ENCODE measurements at places on chromosomes 12 and 14.

DNA sequence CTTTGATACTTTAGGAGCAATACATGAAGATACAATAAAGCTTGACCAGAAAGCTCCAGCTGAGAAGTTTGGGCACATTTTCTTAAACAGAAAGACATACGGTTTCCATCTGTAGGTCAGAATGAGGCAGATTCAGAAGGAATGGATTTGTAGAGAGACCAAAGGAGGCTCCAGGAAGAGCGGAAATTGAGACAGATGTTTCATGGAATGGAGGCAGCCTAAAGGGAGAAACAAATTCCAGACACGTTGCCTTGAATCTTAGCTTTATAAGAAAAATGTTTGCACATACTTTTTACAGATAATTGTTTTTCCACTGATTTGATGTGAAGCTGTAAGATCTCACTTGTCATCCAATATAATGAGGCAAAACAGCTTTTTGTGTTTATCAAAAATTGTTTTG, 24.8 kb downstream of the EPYC start:
- no peak for DNase-seq

DNA sequence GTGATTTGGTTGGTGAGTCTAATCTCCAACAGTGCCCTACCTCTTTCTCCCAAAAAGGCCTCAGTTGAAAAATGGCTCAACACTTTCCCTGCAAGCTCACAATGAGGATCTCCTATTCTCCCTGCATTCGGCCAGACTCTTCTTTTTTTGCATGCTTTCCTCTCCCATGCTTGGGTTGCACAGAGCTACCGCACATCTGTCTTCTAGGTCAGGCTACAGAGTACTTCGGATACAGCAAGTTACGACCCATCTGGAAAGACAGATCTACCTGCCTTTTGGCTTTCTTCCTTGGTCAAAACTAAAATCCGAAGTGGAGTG, 305 bp upstream of the SLC16A7 start:
- DNase-seq, result no peak

DNA sequence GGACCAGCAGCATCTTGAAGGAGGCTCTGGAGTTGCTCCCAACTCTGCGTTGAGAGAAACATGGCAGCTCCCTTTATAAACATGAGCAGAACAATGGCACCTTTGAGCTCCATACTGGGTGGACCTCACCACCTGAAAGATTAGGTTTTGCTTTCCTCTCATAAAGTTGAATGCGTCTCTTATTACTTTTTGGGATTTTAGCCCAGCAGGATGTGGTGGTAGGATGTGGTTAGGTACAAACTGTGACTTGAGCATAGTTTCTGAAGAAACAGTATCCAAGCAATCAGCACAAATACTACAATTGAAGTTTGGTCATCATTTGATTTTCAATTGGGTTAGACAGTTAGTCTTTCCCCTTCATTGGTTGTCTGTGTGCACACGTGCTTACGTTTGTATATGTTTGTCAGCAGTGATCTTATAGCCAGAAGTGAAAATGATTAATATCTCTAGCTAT, at the start of gene PRR4:
PRR4 (minus strand) TSS at position 51 of the 454 bp plus-strand sequence; CDS start at position 13, 38 bp downstream.
- no peak for DNase-seq

GRCh38 chr12:20596061-20596460, 99.1 kb upstream of the SLCO1C1 start:
- no peak for DNase-seq

GRCh38 chr12:108559007-108559655, 1.8 kb downstream of the SART3 start:
- DNase-seq, result no peak

- DNase-seq, result no peak
Observed at GRCh38 chr14:62739647-62740046, 305.6 kb downstream of the KCNH5 start.

- no peak for DNase-seq
Observed at GRCh38 chr14:69720912-69721311, 46.0 kb upstream of the SRSF5 start.

DNA sequence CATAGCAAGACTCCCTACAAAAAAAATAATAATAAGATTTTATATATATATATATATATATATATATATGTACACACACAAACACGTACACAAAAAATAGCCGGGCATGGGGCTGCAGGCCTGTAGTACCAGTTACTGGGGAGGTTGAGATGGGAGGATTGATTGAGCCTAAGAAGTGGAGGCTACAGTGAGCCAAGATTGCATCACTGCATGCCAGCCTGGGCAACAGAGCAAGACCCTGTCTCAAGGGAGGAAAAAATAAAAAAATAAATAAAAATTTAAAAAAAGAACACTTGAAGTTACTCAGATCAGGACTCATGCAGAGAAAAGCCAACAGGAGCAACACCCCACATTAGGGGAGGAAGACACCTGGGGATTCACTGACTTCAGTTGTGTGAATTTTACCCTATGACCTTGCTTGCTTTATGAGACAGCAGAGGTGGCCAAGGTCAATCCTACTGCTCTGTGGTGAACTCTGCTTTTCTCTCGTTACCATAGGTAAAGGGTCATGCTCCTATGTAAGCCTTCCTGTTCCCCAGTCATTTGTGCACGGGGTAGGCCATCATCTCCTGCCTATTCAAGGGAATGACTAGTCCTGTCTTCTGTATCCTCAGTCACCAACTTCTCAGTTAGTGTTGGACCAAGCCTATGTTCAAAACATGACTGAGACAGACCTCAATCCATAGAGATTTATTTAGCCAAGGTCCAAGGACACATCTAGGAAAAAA, 1119.8 kb upstream of the TMEM132C start:
- no peak for DNase-seq

DNA sequence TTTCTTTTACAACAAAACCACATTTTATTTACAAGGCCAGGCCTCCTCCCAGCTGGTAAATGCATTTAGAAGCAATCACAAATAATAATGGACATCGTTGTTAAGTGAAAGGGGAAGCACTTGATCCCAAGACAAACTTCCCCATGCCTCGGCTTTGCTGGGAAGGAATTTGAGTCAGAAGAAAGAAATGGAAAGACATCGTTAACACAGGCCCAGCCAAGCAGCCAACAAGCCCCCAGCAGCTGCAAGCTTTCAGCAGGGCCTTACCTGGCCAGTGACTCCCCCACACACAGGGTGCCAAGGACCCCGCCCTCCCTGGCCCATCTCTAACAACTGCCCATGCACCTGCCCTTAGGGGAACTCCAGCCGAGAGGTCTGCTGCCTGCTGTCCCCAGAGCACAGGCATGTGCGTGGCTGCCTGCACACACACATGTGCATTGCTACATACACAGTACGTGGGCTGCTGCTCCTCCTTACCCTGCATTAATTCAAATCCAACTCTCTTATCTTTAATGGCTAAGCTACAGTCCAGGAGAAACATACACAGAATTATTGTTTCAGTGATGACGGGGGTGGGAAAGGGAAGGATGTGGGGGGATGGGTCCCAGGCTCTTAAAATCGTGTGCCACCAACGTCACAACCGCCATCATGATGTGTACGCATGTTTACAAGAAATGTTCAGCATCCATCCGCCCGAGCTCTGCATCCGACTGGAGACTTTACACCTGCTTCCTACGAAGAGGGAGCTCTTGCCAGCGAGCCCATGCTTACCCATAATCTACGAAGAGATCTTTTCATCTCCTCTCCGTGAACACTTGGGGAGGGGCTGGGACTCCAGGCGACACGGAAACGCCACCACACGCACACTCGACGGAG, 9.8 kb downstream of the BCL11B start:
- DNase-seq, result no peak

DNA sequence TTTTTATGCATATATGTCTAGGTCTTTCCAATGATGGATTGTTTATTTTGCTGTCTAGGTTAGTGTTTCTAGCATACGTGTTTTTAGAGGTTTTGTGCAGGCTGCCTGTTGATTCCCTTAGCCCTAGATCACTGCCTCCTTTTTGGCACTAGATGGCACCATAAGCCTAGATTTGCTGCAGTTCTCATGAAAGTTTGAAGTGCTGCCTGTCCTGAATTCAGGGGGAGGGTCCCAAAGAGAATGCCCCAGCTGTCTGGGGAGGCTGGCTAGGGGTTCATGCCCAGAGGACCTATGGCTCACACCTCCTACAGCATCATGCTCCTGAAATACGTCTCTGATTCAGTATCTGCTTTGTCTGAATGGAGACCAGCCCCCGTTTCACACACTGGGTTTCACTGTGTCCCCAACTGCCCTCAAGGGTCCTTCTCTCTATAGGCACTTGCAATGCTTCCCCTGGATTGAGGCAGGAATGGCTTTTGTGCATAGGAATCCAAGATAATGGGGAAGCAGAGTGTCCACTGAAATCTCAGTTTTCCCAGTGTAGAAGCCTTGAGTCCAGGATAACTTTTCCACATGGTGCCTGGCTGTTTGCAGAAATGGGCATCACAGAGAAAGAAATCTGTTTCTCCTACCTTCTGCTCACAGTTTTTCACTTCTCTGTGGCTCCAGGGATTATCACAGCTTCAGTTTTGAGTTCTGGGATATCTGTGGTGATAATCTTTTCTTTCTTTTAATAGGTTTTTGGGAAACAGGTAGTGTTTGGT, 14.2 kb upstream of the TXNRD1 start:
- DNase-seq, result no peak

DNA sequence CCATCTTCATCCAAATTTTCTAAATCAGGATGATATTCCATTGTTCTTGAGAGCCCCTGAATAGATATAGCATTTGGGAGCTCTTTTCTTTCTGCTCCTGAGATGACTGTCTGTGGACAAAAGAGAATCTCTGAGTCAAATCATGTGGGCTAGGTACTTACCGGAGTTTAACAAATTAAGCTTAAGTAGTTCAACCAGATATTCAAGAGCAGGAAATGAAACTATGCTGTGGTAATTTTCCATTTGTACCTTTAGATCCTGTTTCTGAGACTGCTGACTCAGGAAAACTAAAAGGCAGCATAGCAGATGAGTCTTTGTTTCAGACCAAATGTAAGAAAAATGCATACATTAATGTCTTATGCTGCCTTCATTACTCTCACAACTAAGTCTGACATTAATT, at the start of gene CLEC7A:
CLEC7A (minus strand) TSS at position 158 of the 400 bp plus-strand sequence; CDS start at position 41, 117 bp downstream.
- DNase-seq, result no peak

- DNase-seq, result no peak
Observed at GRCh38 chr12:125890971-125891370, 825.7 kb downstream of the AACS start.

DNA sequence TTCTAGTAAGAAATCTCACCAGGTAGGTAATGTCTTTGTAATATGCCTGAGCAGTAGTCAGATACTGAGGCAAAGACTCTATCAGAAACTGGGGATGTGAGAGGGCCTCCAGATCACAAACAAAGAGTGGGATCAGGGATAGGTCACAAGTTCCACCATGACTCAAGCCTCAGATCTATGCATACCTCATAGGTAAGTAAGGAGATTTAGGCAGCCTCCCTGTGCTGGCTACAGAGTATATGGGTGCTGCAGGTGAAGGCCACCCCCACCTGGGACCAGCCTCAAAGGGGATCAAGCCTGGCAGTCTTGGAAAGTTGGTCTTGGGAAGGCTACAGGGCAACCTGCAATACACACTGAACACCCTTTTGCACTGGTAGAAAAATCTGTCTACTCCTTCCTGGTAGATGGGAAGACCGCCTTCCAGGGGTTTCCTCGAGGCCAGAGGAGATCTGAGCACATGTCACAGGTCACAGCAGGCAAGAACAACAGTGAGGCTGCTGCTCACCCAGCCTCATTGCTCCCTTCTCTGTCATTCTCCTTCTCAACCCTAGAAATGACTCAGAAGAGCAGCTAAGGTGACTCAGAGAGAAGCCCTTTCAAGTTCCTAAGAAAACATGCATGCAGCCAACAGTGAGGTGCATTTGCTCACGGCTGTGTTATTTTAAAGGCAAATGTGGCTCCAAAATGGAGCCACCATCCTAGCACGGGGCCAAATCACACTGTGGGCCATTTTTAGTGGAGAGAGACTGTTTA, 143.4 kb upstream of the CDKN3 start:
- DNase-seq, result no peak

DNA sequence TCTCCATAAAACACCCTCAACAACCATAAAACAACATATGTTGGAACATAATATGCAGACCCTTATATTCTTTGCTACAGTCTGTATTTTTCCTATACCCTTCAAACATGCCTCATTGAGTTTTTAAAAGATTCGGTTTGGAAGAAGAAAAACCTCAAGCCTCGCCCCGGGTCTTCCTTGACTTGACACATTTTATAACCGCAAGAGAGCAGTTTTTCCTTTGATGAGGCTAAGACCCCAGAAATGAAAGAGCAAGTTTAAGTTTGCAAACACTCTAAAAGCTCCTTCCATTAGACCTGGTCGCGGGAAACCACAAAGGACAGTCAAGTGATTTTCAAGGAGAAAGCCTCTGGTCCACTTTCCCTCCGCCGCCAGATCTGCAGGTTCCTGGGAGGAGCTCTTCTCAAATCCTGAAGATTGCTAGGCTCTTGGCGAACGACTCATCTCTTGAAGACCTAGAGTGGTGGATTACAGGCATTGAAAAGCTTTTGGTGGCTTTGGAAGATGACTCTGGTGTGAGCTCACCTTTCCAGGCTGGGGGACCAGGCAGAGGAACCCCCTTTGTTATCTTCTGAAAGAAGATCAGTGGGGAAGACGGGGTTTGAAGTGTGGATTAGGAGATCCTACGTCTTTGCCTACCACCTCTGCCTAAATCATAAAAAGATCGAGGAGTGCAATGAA, at the start of gene ASCL4:
ASCL4 (plus strand) TSS at position 356 of the 681 bp plus-strand sequence. CDS start 515 bp downstream, outside the sequence.
- DNase-seq, result no peak

DNA sequence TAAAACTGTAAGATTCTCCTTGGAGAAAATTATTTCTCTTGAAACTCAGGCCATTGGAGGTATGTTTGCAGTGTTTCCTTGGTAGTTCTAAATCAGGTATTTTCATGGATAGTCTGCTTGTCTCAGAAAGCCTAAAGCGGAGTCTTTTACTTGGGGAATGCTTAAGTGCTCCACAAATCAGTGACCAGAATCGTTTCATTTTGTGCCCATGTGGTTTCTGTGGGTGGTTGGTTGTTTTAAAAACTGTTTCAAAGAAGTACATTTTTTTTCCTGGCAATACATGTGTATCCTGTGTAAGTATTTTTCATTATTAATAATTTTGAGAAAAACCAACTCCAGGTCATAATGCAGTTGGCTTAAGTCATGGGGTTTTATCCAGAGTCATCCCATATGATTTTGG, 33.6 kb downstream of the CCDC91 start:
- no peak for DNase-seq

DNA sequence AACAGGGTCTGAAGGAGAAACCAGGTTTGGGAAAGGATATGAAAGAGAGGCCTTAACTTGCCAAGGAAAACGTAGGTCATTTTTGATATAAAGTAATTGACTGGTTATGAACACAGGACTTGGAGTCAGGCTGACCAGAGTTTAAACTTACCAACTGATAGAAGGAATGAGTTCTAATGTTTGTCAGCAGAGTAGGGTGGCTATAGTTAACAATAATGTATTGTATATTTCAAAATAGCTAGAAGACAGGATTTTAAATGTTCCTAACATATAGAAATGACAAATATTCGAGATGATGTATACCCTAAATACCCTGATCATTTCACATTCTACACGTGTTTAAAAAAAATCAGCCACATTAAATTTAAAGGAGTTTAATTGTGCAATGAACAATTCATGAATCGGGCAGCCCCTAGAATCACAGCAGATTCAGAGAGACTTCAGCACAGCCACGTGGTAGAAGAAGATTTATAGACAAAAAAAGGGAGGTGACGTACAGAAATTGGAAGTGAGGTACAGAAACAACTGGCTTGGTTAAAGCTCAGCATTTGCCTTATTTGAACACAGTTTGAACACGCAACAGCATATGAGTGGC, 52.5 kb upstream of the PLEKHG7 start:
- no peak for DNase-seq

GRCh38 chr14:20503898-20504297, 1.4 kb upstream of the RNASE10 start:
- DNase-seq, result no peak
